T-helper 17 cell (primary cell): ENCODE measurements at places on chromosomes 1 and 21.

GRCh38 chr1:57086154-57086553 lies 120.3 kb upstream of the C8B start:
- H3K36me3 ChIP-seq: no peaks in the 10 kb centered on the region
- DNase-seq: no peak
- H3K4me1 ChIP-seq: no peaks in the 10 kb centered on the region

GRCh38 chr1:59805554-59805953 lies 9.2 kb upstream of the HOOK1 start:
- peaks cover 31% of the 10 kb centered on the region for H3K27me3 ChIP-seq
- H3K27ac ChIP-seq: no peak overlapping the region
- H3K4me3 ChIP-seq: no peak overlapping the region
- H3K36me3 ChIP-seq: peaks cover 5% of the 10 kb centered on the region

DNA sequence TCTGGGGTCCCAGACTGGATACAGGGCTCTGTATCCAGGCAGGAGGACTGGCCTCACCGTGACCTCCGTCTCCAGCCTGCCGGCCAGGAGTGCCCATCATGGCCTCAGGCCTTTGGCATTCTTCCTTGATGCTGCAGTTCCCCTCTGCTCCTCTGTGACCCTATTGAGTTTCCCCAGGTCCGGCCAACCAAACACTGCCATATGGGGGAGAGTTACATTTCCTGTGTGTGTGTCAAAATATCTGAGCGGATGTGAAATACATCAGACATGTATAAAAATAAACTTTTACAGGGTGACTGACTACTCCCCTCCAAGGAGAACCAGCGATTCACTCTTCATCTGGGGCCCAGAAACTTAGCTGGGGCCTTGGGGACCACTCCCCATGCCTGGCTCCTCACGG lies 10.2 kb upstream of the UBL4B start:
- DNase-seq: no peak
- peak overlapping the region; percentile 43 for H3K4me3 ChIP-seq
- peaks cover 17% of the 10 kb centered on the region for H3K27me3 ChIP-seq
- H3K27ac ChIP-seq: no peak overlapping the region
- H3K4me1 ChIP-seq: peaks cover 5% of the 10 kb centered on the region

- no peak overlapping the region for H3K4me3 ChIP-seq
- H3K4me1 ChIP-seq: peaks cover 36% of the 10 kb centered on the region
- peaks cover 13% of the 10 kb centered on the region for H3K36me3 ChIP-seq
- no peaks in the 10 kb centered on the region for H3K27me3 ChIP-seq
- H3K27ac ChIP-seq: peak overlapping the region; percentile 27
- DNase-seq: no peak
Observed at GRCh38 chr1:233020426-233020825, 70.0 kb downstream of the NTPCR start.

DNA sequence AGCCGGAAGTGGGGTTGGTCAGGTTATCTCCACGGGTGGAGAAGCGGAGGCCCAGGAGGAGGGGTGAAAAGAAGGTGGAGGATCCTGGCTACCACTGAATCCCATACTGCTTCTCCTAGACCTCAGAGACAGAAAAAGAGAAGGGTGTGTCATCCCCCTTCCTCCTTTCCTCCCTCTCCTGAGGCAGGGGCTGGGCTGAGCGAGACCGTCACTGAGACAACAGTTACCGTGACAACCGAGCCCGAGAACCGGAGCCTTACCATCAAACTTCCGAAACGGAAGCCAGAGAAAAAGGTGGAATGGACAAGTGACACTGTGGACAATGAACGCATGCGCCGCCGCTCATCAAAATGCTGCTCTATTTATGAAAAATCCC lies 42.1 kb upstream of the NBPF3 start:
- H3K27ac ChIP-seq: peak overlapping the region; percentile 80
- no peaks in the 10 kb centered on the region for H3K36me3 ChIP-seq
- no peak for DNase-seq

GRCh38 chr21:25409978-25410377 lies 197.3 kb downstream of the MRPL39 start:
- no peak overlapping the region for H3K4me3 ChIP-seq
- H3K36me3 ChIP-seq: no peaks in the 10 kb centered on the region
- peaks cover 6% of the 10 kb centered on the region for H3K4me1 ChIP-seq
- peaks cover 18% of the 10 kb centered on the region for H3K27me3 ChIP-seq

DNA sequence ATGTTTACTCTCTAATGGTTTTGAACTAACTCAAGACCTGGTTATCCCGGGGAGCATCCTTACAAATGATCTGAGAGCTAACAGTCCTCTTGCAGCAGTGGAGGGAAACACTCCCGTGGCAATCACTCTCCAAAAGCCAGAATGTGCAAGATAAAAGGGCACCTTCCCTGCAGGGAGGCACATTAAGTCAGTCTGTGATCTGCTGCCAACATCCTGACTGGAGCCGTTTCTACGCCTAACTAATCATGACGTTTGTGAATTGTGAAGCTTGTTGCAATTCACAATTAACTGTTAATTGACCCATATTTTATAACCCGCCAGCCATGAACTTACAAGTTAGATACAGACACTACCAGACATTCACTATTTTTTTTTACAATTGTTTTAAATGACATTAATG lies 52.1 kb upstream of the LGALS8 start:
- peaks cover 2% of the 10 kb centered on the region for H3K4me1 ChIP-seq
- DNase-seq: no peak
- peak overlapping the region; percentile 27 for H3K27ac ChIP-seq
- H3K27me3 ChIP-seq: no peaks in the 10 kb centered on the region
- no peaks in the 10 kb centered on the region for H3K36me3 ChIP-seq
- H3K4me3 ChIP-seq: no peak overlapping the region

- no peak overlapping the region for H3K4me3 ChIP-seq
- peaks cover 2% of the 10 kb centered on the region for H3K36me3 ChIP-seq
- H3K27me3 ChIP-seq: no peaks in the 10 kb centered on the region
- DNase-seq: no peak
Observed at GRCh38 chr1:167314671-167315070, 94.0 kb downstream of the POU2F1 start.

- no peak overlapping the region for H3K27ac ChIP-seq
- peaks cover 2% of the 10 kb centered on the region for H3K36me3 ChIP-seq
- no peaks in the 10 kb centered on the region for H3K27me3 ChIP-seq
- DNase-seq: no peak
- H3K4me1 ChIP-seq: no peaks in the 10 kb centered on the region
Observed at GRCh38 chr21:36873513-36873912, 93.0 kb downstream of the HLCS start.

GRCh38 chr1:165207853-165208515 lies 148.5 kb downstream of the LMX1A start:
- no peak overlapping the region for H3K27ac ChIP-seq
- no peaks in the 10 kb centered on the region for H3K4me1 ChIP-seq
- H3K4me3 ChIP-seq: no peak overlapping the region
- DNase-seq: no peak

GRCh38 chr1:113534130-113534817 lies 144.0 kb downstream of the MAGI3 start:
- H3K4me3 ChIP-seq: no peak overlapping the region
- DNase-seq: no peak
- H3K36me3 ChIP-seq: no peaks in the 10 kb centered on the region
- no peak overlapping the region for H3K27ac ChIP-seq
- H3K4me1 ChIP-seq: no peaks in the 10 kb centered on the region

DNA sequence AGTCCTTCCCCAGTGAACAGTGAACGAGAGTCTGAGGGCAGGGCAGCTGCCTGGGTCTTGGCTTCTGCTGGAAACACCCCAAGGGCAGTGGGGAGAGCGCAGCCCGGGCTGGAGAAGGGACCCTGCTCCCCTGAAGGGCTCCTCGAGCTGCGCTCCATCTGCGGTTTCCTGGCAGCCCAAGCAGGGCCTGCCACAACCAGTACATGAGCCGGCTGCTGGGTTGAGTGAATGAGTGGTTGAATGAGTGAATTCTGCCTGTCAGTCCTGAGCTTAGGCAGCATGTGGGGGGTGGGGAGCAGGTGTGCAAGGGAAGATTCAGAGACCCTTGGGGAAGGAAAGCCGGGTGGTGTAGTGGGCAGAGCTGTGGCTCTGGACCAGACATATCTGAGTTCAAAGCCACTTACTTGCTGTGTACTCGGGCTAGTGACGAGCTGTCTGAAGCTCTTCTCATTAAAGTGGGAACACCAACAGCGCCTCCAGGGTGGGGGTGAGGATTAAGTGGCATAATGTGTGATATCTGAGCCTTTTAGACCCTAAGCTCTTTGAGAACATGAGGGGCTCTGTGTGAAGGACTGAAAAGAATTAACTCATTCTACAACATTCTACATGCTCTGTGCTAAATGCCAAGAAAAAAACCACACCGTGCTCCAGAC lies 3.7 kb downstream of the OPRD1 start:
- peaks cover 62% of the 10 kb centered on the region for H3K27me3 ChIP-seq
- H3K36me3 ChIP-seq: no peaks in the 10 kb centered on the region
- H3K27ac ChIP-seq: no peak overlapping the region
- H3K4me3 ChIP-seq: no peak overlapping the region

GRCh38 chr21:33657124-33657820 lies 15.0 kb downstream of the ITSN1 start:
- H3K27me3 ChIP-seq: peaks cover 14% of the 10 kb centered on the region
- no peak for DNase-seq
- H3K27ac ChIP-seq: no peak overlapping the region
- H3K36me3 ChIP-seq: peaks cover 2% of the 10 kb centered on the region
- H3K4me3 ChIP-seq: no peak overlapping the region

- peak overlapping the region; percentile 53 for H3K27ac ChIP-seq
- peaks cover 2% of the 10 kb centered on the region for H3K36me3 ChIP-seq
- H3K4me3 ChIP-seq: peak overlapping the region; percentile 47
- H3K4me1 ChIP-seq: peaks cover 6% of the 10 kb centered on the region
- peaks cover 9% of the 10 kb centered on the region for H3K27me3 ChIP-seq
Observed at GRCh38 chr1:44696789-44697345, 22.4 kb downstream of the ARMH1 start.

GRCh38 chr1:11337580-11338073 lies 64.6 kb downstream of the UBIAD1 start:
- peaks cover 17% of the 10 kb centered on the region for H3K4me1 ChIP-seq
- peaks cover 31% of the 10 kb centered on the region for H3K27me3 ChIP-seq
- peak; percentile 46 for DNase-seq
- H3K4me3 ChIP-seq: no peak overlapping the region

- no peaks in the 10 kb centered on the region for H3K36me3 ChIP-seq
- no peak for DNase-seq
- H3K27ac ChIP-seq: no peak overlapping the region
- H3K4me3 ChIP-seq: no peak overlapping the region
Observed at GRCh38 chr21:39913706-39914305, 46.6 kb downstream of the PCP4 start.

DNA sequence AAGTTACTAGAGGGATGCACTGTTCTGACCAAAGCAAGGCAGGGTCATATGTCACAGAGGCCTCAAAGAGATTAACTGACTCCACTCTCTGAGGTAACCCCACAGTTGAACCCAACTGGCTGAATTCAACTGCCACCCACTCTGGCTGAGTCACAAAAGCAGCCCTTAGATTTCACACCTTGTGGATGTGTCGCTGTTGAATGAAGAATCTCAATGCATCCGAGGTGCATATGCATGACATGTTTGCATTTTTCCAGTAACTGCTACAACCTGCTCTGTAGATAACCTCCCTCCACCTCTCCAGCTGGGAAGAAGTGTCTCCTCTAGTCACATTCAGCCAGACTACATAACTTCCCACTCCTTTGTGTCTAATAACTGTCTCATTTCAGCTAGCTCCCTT lies 27.9 kb upstream of the KIF21B start:
- H3K36me3 ChIP-seq: no peaks in the 10 kb centered on the region
- H3K27ac ChIP-seq: no peak overlapping the region
- H3K4me1 ChIP-seq: no peaks in the 10 kb centered on the region

- DNase-seq: no peak
- peak overlapping the region; percentile 95 for H3K27ac ChIP-seq
- peak overlapping the region; percentile 81 for H3K4me3 ChIP-seq
Observed at GRCh38 chr1:42940851-42941639, 17.6 kb downstream of the SLC2A1 start.

DNA sequence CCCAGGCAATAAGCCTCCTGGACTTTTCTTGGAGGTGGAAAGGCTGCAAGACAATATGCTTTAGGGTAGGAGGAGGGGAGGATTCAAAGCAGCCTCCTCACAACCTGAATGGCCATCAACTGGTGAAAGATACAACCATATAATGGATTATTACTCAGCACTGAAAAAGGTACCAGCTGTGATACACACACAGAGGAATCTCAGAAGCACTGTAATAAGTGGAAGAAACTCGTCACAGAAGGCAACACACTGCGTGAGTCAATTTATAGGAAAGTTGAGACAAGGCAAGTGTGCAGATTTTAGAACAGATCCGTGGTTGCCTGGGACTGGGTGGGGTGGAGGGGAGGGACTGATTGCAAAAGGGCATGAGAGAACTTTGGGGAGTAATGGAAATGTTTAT lies 64.9 kb upstream of the ZBTB40 start:
- DNase-seq: no peak
- no peaks in the 10 kb centered on the region for H3K4me1 ChIP-seq
- peaks cover 74% of the 10 kb centered on the region for H3K27me3 ChIP-seq

DNA sequence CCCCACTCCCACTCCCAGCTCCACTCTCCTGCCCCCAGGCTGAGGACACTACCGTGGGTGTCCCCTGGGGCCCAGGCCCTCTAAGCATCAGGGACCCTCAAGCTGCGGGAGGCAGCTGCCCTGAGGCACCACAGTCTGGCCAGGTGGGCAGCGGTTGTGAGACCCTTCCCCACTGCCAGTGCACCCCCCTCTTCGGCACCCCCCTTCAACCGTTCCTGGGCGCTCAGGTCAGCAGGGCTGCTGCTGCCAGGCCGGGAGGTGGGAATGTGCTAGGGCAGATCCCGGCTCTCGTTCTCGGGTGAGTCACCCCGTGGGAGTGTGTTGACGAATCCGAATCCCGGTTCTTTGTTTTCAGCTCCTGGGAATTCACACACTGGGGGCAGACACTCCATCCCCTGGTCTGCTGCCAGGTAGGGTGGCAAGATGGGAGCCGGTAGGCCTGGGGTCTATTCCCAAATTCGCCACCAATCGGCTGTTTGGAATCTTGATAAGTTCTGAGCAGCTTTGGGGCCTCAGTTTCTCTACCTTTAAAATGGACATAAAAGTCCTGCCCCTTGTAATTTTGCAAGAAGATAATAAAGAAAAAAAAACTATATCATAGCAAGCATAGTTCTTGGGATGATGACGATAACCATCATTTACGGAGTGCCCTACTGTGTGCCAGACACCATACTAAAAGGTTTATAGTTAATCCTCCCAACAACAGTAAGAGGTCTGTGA lies 28.5 kb upstream of the CASZ1 start:
- H3K36me3 ChIP-seq: peaks cover 8% of the 10 kb centered on the region
- peaks cover 40% of the 10 kb centered on the region for H3K27me3 ChIP-seq
- H3K4me3 ChIP-seq: no peak overlapping the region
- H3K4me1 ChIP-seq: no peaks in the 10 kb centered on the region

DNA sequence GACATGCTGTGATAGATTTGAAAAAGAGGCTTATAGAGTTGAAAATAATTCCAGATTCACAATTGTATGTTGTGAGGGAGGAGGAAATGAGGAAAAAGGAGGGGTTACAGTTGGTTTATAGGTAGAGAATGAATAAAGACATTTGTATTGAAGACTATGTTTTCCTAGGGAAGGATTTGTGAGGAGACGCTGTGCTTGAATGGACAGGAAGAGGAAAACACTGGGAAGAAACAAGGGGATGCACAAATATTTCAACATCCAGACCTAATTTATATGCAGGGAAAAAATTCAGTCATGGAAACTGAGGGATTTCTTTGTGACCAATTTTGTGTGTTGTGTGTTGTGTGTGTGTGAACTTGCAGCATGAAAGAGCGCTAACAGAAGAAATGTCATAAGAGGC lies 92.6 kb upstream of the B3GALT2 start:
- no peak for DNase-seq
- no peaks in the 10 kb centered on the region for H3K36me3 ChIP-seq
- H3K4me3 ChIP-seq: no peak overlapping the region
- H3K4me1 ChIP-seq: peaks cover 3% of the 10 kb centered on the region
- no peak overlapping the region for H3K27ac ChIP-seq

- DNase-seq: no peak
- H3K27ac ChIP-seq: peak overlapping the region; percentile 95
- H3K4me3 ChIP-seq: peak overlapping the region; percentile 25
- no peaks in the 10 kb centered on the region for H3K36me3 ChIP-seq
Observed at GRCh38 chr1:23617084-23617521, 57.8 kb upstream of the ID3 start.
